NCI-H1417 (cell line): ENCODE measurements at places on chromosomes 7 and 10.

- DNase-seq: no peak
Observed at GRCh38 chr7:114343949-114344708, 70.5 kb upstream of the FOXP2 start.

GRCh38 chr10:78783753-78784152 is 285.0 kb upstream of the ZMIZ1 start:
- DNase-seq: no peak

GRCh38 chr10:35540296-35541164 is 64.6 kb upstream of the GJD4 start:
- DNase-seq: no peak

- DNase-seq: no peak
Observed at GRCh38 chr10:92239151-92239599, 51.7 kb downstream of the CPEB3 start.

GRCh38 chr10:60977161-60978122 is 33.5 kb upstream of the RHOBTB1 start:
- no peak for DNase-seq
